ENCODE measurements at places on chromosomes 7 and 10.

- no peak for DNase-seq
Observed at GRCh38 chr7:111690364-111691111, 128.2 kb upstream of the IMMP2L start.

DNA sequence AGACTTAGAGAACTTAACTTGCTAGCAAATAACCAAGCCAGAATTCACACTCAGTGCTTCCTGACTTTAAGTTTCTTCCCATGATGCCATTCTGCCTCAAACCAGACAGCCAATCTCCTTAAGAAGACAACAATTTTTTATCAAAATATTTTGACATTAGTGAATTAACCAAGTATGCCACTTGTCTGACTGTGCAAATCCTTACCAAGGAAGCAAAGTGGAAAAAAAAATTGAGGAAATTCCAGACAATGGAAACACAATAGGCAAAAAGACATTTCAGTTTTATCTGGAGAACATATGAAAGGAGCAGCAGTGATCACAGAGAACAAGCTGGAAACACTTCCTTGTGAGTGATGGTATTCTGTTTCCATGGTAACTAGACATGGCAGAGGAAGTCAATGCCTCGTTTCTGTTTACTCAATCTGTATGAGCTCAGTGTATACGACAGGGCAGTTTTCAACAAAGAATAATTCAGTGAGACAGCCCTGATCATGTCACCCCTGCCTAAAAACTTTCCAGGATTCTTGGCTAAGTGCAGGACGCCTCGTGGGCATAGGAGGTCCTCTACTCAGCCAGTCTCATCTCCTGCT is 114.2 kb downstream of the DYNC1I1 start:
- no peak for DNase-seq

DNA sequence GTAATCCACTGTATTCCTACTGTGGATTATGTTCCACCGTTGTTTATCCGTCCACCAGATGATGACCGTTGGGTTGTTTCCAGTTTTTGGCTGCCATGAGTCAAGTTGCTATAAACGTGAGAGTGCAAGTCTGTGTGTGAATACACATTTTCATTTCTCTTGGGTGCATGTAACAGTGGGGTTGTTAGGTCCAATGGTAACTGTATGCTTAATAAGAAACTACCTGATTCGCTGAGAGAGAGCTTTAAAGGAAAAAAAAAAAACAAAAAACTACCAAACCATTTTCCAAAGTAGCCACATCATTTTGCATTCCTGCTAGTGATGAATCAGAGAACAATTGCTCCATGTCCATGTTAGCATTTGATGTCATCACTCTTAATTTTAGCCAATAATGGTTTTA is 15.9 kb downstream of the UBN2 start:
- no peak for DNase-seq

- no peak for DNase-seq
Observed at GRCh38 chr7:100127866-100128636, 1.3 kb downstream of the MBLAC1 start.

DNA sequence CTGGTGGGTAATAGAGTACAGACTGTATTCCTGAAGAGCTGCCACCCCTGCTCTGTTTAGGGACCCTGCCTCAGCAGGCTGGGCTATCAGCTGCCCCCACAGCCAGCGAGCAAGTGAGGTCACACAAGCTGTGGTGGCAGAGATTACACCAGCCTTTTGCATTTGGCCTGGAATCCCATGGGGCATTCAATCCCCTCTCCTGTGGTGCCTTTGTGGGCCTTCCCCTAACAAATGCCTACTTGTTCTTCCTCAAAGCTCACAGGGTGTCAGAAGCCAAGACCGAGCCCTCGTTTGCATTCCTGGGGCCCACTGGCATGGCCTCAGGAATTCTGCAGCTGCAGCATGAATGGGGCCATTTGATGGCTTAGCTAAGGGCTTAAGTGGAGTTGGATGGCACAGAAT is 212.7 kb upstream of the PHYHIPL start:
- DNase-seq, result no peak

DNA sequence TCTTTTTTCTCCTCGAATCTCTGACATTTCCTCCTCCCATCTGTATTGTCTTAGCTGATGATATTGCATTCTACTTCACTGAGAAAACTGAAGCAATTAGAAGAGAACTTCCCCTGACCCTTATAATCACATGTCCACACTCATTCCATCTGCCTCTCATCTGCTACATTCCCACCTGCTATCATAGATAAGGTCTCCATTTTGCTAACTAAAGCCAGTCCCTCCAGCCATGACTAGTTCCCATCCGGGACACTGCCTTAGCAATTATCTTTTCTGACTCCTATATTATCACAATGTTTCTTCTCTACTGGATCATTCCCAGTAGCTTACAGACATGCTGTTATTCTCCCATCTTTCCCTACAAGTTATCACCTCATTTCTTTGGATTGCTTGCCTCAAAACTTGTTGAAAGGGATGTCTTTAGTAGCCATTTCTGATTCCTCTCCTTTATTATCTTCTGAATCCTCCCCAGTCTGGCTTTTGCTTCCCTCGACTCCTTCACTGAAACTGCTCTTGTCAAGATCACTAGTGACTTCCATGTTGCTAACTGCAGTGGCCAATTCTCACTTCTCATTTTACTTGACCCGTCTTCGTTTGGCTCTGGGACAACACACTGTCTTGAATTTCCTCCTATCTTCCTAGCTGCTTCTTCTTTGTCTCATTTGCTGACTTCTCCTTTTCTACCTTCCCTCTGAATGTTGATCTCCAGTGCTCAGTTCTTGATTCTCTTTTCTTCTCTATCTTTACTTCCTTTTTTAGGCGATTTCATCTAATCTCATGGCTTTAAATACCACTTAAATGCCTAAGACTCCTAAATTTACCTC is 35.9 kb downstream of the FZD1 start:
- DNase-seq, result no peak

GRCh38 chr10:124903111-124903510 is 38.8 kb upstream of the ZRANB1 start:
- no peak for DNase-seq

DNA sequence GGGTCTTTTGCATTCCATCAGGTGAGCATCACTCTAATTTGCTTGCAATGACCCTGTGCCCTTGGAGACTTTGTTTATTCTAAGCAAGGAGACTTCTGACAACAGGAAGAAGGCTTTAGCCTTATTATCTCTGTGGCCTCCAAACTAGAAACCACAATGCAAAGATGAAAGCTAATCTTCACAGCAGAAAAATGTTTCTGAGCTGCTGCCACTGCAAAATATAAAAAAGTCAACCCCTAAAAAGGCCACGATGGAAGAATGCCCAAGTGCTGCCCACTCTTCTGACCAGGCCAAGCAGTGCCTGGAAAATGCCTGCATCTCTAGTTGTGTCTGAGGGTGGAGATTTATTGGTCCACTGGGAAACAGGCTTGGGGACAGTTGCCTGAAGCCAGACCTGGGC is 299.9 kb downstream of the C7orf25 start:
- no peak for DNase-seq

DNA sequence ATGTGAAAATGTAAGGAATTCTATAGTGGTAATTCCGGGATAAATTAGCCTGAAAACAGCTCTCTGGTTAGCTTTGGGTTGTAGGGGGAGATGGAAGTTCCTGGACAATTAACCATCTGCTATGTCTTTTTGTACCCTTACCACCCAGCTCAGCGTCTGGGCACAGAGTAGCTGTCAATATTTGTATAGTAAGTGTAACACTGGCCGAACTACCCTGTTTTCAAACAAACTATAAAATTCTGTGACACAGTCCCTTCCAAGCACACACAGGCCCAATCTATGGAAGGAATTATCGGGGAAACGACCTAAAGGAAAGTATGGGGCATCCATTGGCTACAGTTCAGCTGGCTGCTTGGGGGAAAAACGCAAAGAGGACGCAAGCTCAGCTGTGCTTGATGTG is 869 bp upstream of the LHFPL3 start:
- DNase-seq, result no peak

GRCh38 chr10:132423966-132424861 is 27.2 kb downstream of the PWWP2B start:
- DNase-seq, result no peak

DNA sequence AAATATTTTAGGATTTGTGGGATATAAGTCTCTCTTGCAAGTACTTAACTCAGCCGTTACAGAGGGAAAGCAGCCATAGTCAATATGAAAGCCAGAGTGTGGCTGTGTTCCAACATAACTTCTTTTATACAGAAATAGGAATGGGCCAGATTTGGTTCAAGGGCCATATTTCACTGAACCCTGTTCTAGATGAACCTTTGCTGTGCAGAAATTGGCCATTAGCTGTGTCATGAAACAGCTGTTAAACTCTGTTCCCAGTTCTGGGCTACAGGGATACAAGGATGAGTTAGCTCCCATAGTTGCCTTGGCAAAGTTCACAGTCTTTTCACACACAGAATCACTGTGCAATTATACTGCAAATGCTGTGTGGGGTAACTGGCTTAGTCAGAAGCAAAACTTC is 213.9 kb upstream of the LRRN3 start:
- DNase-seq, result no peak
